Non-pigmented ciliary epithelial cell (primary cell): ENCODE measurements at places on chromosomes 16 and 17.

DNA sequence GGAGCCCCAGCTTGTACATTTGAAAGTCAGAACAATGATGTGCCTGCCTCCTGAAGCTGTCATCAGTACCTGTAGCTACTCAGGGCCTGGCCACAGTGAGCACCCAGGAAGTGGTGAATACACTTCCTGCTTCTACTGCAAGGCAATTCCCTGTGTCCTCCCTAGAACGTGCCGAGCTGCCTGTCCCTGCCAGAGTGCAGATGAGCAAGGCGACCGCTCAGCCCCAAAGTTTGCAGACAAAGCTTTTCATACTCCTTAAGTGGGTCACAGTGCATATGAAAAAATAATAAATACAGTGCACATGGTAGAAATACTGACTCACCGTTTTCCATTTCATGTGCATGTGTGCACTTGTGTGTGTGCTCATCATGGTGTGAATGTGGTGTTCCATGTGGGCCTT is 77.3 kb downstream of the MPRIP start:
- no peak for DNase-seq

GRCh38 chr16:12462426-12463280 is 341.0 kb downstream of the CPPED1 start:
- peak; percentile 68 for DNase-seq

DNA sequence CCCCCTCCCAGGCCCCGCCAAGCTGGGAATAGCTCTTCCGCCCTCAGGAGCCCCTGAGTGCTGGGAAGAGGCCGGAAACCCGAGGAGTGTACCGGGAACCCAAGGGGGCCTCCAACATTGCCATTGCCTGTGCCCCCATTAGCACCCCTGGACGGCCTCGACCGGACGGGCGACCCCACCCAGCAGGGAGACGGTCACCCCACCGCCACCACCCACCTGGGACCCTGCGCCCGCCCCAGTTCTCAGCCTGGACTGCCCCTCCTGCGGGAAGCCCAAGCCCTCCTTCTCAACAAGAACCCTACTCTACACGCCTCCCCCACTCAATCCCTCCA is 2.0 kb downstream of the CARHSP1 start:
- DNase-seq = no peak

- no peak for DNase-seq
Observed at GRCh38 chr16:4450931-4451519, 23.4 kb downstream of the NMRAL1 start.

DNA sequence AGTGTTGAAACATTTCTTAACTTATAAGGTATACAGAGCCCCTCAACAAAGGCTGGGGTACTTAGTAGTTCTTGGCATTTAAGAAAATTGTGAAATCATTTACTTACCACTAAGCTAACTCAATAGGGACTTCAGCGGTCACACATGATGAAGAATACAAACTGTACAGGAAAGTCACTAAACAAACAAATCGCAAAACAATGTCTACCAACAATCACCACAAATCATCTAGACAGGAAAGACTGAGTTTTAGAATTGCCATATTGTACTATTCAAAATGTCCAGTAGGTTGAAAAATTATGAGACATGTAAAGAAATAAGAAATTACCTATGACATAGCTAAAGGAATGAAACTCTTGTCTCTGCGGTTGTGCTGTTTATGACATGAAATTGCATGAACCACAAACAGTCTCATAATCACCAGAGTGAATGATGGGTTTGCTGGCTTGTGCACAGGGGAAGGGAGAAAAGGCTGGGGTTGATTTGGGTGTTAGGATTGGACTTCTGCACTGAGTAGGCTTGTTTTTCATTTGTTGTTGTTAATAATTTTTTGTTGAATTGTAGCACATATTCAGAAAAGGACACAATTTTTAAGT is 441.1 kb upstream of the MON1B start:
- no peak for DNase-seq

DNA sequence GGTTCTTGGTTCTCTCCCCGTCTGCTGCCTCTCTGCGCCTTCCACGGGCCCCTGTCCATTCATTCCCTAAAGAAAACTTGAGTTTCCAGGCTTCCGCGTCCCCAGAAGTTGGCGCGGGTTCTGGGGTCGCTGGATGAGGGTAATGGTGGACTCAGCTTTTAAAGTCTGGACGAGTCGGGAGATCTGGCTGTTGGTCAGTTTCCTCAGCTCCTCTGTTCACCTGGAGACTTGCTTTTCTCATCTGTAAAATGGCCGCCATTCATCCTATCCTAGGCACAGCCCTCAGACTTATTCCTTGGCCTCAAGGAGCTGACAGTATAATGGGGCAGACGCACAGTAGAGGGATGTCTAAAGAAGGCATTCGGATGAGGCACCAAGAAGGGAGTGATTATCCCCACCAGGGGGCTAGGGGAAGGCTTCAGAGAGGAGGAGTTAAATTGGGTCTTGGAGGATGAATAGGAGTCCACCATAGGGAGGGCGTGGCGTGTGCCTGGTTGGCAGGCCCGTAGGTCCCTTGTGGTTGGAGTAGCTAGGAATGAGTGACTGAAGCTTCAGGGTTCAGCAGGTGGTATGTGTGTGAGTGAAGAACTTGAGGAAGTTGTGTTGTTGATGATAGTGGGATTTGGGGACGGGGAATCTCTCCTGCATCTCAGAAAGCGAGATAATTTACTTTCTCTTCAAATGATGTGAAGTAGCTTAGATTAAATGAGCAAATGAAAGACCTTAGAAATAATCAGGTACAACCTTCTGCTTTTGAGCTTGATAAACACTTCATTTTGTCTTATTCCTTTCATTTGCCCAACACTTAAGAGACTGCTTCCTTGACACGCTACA is 652 bp downstream of the VPS35L start:
- DNase-seq = no peak

- no peak for DNase-seq
Observed at GRCh38 chr17:37174205-37174604, 201.6 kb upstream of the C17orf78 start.

- DNase-seq = no peak
Observed at GRCh38 chr16:55340445-55340844, 16.4 kb downstream of the IRX6 start.

DNA sequence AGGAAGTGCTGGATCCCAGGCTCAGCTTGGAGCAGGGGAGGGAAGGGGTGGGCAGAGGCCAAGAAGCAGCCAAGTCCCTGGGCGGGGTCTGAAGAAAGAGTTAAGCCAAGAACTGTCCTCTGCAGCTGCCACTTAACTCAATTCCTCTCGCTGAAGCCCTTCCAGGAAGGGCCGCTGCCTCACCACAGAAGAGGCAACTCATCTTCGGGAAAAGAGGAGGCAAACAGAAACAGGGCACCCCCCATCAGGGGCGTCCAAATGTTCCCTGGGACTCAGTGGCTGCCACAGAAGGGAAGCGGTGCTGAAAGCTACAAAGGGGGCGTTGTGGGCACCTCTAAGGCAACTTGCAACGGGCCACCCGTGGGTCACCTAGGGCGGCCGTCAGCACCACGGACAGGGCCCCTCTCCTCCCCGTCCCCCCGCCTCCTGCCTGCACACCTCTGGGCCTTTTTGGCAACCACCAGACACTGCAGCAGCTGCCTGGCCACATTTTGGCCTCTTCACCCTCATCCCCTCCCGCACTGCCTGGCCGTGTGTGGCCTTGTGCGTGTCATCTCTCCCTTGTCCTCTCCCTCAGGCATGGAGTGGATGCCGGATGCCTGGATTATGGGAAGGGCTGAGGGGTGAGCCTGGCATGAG is 2.5 kb downstream of the TLCD3B start:
- DNase-seq = no peak

GRCh38 chr17:79651761-79652160 is 40.9 kb upstream of the RBFOX3 start:
- DNase-seq = no peak

DNA sequence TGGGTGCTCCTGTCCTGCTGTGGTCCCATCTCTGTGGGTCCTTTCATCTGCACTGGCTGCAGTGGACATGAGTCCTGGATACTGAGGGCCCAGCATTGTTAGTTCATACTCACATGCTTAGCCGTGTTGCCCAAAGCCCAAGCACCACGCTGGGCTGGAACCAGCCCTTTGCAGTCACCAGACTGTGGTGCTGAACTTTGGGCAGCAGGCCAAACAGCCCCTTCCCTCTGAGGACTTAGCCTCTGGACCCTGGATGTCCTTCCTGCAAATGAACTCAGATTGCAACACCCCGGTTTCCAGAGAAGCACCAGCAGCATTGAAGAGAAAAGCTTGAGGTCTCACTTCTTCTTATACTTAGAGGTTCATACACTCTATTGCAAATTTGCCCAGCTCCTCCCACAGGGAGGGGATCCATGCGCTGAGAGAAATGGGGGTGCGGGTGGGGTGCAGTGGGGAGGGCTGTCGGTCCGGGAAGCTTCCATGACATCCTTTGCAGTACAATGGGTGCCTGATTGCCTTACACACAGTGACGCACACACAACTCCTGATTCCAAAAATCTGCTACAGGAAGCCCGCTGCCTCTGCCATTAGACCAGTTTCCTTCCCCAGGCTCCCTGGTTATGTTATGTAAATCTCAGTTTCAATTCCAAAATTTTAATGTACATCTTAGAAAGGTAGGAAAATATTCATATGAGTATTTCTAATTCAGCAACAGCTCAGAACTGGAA is 65.8 kb downstream of the RGS9 start:
- no peak for DNase-seq
